Renal pelvis (tissue), 12 donors: ENCODE measurements at places on chromosomes 12 and 14. TPM values are rescaled to one million over a fixed set of nuclear protein-coding genes. Genes with fewer than 3 reads are reported as not detected.

DNA sequence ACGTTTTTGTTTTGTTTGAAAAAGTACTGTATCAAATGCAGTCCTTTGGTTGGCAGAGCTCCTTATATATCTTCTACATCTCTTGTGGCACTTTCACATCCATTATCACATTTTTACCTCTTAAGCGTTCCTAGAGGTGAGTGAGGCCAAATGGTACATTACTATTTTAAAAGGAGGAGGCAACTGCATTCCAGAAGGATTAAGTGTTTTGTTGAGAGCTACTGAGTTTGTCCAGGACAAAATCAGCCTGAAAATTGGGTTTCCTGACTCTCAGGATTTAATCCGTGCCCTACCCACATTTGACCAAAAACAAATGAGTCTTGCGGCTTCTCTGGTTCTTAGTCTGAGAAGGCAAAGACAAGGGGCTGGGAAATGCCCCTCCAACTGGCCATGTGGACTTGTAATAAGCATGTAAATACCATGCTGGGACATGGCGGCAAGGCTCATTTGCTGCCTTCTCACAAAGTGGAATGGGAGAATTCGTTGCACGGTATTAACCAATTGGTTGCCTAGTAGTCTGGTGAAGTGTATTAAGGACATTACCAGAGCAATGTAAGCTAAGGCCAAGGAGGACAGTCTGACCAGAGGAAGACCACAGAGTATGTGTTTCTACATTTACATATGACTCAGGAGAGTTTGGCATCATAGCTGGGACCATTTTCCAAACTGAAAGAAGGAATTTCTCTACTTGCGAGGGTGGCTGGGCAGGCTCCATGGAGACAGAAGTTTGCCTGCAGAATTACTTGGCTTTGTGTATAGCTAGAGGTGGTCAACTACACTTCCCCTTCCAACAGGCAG is 175.8 kb upstream of the PLXNC1 start:
- DNase-seq = no peak

DNA sequence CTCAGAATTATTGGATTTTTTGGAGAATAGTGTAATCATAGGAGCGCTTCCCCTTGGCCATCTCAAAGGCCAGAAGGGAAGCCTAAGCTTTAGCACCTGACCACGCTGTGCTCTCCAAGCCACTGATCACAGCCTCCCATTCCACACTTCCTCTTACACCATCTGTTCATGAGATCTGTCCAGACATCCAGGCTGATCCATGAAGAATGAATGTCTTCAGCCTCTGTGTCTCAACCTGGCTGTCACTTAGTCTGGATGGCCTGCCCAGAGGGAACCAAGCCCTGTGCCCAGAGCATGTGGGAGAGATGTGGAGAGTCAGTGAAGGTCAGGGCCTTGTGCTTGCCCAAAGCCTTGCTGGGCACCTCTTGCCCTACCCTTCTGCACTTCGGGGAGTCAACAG is 40.5 kb downstream of the TSPAN11 start:
- DNase-seq = no peak

DNA sequence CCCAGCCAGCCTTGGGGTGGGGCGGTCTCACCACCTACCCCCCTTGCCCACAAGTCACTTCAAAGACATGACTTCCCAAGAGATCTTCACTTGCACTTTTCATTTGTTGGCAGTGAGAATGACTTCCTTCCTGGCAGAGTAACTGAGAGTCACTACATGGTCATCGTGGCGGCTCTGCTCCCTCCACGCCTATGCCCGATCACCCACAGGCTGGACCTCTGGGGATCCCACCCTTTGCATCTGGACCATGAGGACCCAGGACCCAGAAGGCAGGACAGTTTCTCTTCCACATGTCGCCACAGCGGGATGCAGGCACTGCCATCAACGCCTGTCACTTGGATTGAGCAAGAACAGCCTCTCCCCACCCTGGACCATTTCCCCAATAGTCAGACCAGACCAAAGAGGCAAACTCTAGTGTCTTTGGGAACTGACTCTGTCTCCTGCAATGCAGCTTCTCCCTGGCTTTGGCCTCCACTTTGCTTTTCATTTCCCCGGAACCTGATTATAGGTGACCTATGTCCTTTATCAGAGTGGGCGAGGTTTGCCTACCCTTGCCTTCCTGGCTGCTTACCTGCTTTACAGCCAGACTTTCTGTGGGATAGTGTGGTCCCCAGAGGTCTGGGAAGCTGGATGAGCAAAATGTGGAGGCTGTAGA is 3.6 kb downstream of the VDR start:
- no peak for DNase-seq

The TSHR gene
- polyA plus RNA-seq = 0.10 TPM

The OR4Q3 gene
- not detected for polyA plus RNA-seq

DNA sequence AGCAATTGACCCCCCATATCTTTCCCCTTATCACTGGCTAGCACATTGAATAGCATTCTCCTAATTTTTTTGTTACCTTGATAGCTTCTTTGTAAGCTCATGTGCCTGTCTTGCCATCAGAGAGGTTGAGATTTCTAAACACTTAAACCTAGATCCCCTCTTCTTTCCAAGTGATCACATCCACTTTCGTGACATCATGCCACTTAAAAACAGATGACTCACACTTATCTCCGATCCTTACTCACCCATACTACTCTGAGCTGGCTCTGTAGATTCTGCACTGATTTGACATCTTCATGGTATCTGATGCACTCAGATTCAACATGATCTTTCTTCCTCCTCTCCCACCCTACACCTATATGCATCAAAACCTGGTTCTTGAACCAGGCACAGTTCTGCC is 10.5 kb downstream of the GPR137C start:
- DNase-seq = no peak

The FOXN4 gene
- polyA plus RNA-seq = 2.4 TPM

DNA sequence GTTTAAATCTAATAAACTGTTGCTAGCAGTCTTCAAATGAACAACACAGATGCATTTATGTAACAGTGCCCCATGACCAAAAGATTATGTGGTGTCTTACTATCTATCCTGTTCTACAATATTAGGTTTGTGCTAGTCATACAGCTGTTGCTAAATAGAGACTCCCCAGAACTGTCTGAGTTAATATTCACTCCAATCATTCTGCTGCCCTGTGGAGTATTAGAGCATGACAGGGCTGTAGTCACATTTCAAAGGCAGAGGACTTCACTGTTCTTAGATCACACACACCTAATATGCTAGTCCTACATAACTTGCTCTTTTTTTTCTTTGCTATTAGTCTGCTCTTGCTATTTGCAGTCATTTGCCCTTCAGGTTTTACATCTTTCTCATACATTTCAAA is 157.6 kb upstream of the MDGA2 start:
- peak; percentile 22 for DNase-seq

GRCh38 chr12:100986595-100987547 is 192.3 kb downstream of the ANO4 start:
- DNase-seq = no peak

GRCh38 chr12:92863251-92863650 is 65.8 kb downstream of the EEA1 start:
- DNase-seq = no peak

DNA sequence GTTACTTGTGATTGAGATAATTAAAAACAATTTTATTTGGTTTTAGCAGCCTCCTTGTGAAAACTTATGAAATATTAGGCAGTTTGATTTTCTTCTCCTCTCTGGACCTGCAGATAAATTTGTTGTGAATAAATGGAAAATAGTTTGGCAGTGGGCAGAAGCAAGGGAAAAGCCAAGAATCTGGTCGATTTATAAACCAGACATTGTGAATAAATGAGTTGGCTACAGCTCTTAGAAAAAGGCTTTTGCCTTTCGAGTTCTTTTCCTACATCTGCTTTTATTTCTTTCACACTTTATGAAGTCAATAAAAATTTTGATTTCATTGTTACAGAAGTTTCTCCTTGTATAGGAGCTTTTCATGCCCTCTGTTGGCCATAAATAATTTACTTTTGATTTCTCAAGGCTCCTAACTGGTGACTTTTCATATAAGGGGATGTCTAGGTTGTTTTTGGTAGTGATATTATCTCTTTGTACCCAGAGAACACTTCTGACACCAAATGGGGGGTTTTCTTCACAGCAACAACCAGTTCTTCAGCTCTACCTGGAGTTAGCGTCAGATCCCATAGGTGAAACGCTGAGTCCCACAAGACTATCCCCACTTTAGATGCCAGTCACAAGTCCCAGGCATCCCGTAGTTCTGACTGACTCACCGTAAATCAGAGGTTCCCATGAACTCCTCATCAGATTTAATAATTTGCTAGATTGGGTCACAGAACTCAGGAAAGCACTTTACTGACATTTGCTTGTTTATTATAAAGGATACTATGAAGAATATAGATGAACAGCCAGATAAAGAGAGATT is 136.5 kb upstream of the DNM1L start:
- no peak for DNase-seq

DNA sequence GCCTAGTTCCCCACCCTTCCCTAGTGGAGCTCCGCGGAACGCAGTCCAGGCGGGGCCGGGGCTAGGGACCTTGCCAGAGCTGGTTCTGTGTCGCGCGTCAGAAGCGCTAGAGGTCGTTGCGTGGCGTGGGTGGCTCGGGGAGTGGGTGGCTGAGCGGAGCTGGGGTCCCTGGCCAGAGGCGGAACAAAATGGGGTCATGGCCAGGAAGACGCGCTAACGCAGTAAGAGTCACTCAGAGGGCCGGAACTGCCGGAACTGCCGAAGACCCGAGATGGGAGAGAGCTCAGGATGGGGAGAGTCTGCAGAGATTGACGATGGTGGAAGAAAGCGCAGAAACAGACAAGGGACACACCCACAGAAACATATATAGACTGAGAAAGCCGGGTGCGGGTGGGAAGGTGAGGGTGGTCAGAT is 4.8 kb downstream of the DGKA start:
- DNase-seq = no peak

The DDHD1 gene
- polyA plus RNA-seq = 15.0 TPM

The FAM90A1 gene
- polyA plus RNA-seq = 2.7 TPM

GRCh38 chr12:27014859-27015729 is 910 bp upstream of the TM7SF3 start:
- no peak for DNase-seq

DNA sequence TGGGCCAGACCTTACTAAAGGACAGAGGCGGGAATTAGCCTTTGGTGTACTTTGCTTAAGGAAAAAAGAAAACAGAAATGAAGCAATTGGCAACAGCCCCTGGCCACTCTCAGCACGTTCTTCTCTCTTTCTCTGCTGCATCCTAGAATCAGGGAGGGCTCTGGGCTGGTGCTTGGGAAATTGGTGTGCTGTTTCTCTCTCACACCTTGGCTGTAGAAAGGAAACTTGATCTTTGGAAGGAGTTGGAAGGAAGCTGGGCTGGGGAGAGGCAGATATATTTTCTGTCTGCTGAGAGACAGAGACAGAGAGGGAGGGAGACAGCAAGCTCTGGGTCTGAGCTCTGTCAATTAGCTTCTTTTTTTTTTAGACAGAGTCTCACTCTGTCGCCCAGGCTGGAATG is 27.4 kb downstream of the NOS1 start:
- no peak for DNase-seq

DNA sequence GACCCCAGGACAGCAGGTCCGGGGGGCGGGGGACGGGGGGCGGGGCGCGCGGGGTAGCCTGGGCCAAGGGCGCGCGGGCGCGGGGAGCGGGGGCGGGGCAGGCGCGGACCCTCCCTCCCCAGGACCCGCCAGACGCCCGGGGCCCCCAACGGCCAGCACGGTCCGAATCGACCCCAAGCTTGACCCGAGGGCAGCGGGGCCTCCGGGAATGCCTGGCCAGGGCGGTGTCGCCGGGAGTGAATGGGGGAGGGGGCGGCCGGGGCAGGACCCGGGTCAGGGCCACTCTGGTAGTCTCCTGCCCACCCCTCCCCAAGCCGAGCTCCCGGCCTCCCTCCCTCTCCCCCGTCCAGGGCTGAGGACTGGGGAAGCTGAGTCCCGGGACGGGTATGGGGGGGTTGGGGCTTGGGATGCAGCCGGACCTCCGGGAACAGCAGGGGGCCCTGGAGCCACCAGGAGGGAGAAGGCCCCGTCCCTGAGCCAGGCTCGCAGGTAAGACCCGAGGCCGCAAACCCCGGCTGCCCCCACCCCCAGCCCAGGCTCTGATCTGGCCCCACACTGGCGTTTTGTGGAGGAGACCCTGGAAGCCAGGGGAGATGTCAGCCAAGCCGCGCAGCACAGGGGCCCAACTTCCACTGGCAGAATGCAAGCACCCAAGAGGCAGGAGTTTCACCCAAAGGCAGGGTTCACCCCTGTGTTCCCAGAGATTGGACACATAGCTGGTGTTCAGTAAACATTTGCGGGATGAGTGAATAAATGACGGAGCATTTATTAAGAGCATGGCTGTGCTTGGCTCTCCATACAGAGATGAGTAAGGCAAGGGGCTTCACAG is 545 bp upstream of the GALNT9 start:
- no peak for DNase-seq

- no peak for DNase-seq
Measured at GRCh38 chr14:68713782-68714181, 79.1 kb downstream of the ZFP36L1 start.

The SUSD6 gene
- 22.4 TPM for polyA plus RNA-seq

- DNase-seq = no peak
Measured at GRCh38 chr12:1551496-1551895, 42.9 kb downstream of the FBXL14 start.

- no peak for DNase-seq
Measured at GRCh38 chr12:57146961-57147944, at the start of gene LRP1-AS. Gene LRP1-AS (minus strand): TSS chr12:57147619.

The TAS2R8 gene
- polyA plus RNA-seq = not detected

The ARMH4 gene
- 69.9 TPM for polyA plus RNA-seq

DNA sequence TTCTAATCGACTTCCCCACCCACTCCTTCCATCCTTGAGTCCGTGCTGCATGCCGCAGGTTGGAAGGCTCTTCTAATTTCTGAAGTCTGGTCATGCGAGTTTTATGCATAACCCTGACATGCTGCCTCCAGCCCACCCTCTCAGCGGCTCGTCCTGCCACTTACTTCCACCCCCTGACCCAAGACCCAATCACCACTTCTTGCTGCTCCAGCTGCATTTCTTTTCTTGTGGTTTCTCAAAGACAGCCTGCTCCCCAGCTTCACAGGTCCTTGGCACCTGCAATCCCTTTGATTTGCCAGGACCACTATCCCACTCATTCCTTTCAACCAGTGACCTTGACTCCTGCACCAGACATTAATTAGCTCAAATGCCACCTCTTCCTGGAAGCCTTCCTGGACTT is 486.7 kb downstream of the VRK1 start:
- no peak for DNase-seq

- DNase-seq = no peak
Measured at GRCh38 chr14:64723691-64724577, 19.7 kb downstream of the PLEKHG3 start.

- no peak for DNase-seq
Measured at GRCh38 chr14:106850913-106851825, 1324.8 kb downstream of the TMEM121 start.

- DNase-seq = peak; percentile 50
Measured at GRCh38 chr12:1662761-1663439, 28.0 kb upstream of the ADIPOR2 start.

GRCh38 chr14:39203659-39204606 is 28.9 kb downstream of the PNN start:
- no peak for DNase-seq

GRCh38 chr12:5513406-5513805 is 81.5 kb downstream of the NTF3 start:
- DNase-seq = no peak
